T-helper 17 cell (primary cell): ENCODE measurements at places on chromosomes 1 and 21.

DNA sequence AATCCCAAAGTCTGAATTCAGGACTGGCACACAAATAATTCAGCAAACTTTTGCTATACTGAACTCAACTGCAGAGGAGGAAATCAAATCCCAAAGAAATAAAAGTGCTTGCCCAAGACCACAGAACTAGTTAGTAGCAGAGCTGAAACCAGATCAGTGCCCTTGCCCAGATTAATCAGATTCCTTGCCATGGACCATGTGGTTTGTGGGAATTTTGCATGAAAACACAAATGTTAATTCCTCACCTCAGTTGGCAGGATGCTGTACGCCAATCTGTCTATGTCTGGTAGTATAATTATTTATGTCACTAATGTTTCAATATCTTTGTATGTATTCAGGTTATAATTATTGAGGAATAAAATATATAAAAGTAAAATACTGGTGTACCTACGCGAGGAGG is 173.8 kb downstream of the DAB1 start:
- DNase-seq, result no peak

DNA sequence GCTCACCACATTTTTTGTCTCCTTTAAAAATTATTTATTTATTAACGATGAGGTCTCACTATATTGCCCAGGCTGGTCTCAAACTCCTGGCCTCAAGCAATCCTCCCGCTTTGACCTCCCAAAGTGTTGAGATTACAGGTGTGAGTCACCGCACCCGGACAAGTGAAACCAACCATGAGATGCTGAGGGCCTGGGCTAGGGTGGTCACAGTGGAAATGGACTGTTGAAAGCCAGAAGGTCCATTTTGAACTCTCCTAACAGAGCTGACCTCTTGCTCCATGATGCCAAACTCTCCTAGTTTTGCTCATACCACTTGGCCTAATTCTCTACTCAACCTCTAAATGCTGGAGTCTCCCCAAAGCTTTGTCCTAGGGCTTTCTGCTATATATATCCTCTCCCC is 109.1 kb downstream of the SLC45A1 start:
- no peak for DNase-seq

DNA sequence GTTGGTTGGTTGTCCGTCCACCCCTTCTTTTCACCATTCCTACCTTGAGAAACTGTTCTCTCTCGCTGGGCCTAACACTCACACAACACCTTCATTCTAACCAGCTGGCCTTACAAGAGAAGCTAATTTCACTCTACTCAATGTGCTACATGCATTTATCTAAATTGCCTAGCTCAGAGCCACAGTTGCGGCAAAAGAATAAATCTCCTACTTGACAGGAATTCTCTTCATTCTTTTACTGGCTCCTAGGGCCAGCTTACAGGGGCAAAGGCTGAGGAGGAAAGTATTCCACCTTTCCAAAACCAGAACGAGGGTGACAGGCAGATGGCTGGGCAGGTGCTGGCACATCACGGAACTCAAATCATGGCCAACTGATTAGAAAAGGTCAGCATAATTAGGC is 6.5 kb downstream of the F3 start:
- no peak for DNase-seq

- DNase-seq, result no peak
These were observed 65.1 kb upstream of the RGL1 start for GRCh38 chr1:183739741-183740271.

DNA sequence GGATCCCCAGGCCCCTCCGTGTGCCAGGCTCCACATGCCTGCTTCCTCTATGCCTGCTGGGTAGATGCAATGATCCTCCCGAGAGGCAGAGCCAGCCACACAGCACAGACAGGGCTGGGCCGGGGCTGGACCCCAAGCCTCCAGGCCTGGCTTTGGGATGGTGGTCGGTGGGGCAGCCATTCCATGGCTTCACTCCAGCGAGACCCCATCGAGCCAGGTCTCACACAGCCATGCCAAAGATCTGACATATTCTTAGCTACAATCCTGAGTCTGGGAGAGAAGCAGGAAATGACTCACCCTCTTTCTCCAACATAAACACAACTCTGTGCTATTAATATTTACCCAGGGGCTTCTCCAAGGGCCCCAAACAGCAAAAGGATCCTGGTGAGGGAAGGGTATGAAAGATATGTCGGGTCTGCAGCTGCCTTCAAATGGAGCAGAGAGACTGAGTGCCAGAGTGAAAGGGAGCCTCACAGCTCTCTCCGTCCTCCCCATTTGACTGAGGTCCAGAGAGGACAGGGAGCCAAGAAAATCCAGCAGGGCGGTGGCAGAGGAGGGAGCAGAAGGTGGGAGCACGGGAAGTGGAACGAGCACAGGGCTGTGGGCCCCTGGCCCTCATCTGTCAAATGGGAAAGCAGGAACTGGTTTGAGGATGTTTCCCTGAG is 639.5 kb downstream of the MATN1 start:
- DNase-seq, result no peak

GRCh38 chr1:204073837-204074273 is 940 bp downstream of the SOX13 start:
- DNase-seq, result no peak
